ENCODE measurements at places on chromosomes 7 and 10. TPM values are rescaled to one million over a fixed set of nuclear protein-coding genes. Genes with fewer than 3 reads are reported as not detected.

SPDYE16 gene
- not detected for total RNA-seq

ZNF365 gene
- 6.0 TPM for total RNA-seq

FAM241B gene
- 0.39 TPM for total RNA-seq

DGKI gene
- total RNA-seq, result 12.7 TPM

SPDYE2B gene
- not detected for total RNA-seq

BAIAP2L1 gene
- total RNA-seq, result 4.2 TPM

LIPJ gene
- total RNA-seq, result not detected

PAPOLB gene
- total RNA-seq, result 0.07 TPM

CYP3A7 gene
- total RNA-seq, result not detected

NCF1 gene
- not detected for total RNA-seq

SLC18A3 gene
- total RNA-seq, result not detected

SLC16A12 gene
- total RNA-seq, result 0.33 TPM

NPSR1 gene
- not detected for total RNA-seq

TBX20 gene
- total RNA-seq, result 4.3 TPM

CFAP46 gene
- total RNA-seq, result 0.20 TPM

TMEM196 gene
- total RNA-seq, result not detected

TRIM56 gene
- 43.8 TPM for total RNA-seq

SEMA3D gene
- 11.8 TPM for total RNA-seq

VIPR2 gene
- 0.07 TPM for total RNA-seq

BTBD16 gene
- not detected for total RNA-seq

WNT16 gene
- total RNA-seq, result 0.33 TPM

MEST gene
- 262 TPM for total RNA-seq

PKD1L1 gene
- 0.07 TPM for total RNA-seq

TBC1D12 gene
- 15.5 TPM for total RNA-seq

AKR1D1 gene
- 0.07 TPM for total RNA-seq

SPDYE5 gene
- not detected for total RNA-seq

PLEKHS1 gene
- not detected for total RNA-seq

KNDC1 gene
- 0.86 TPM for total RNA-seq

FRMPD2 gene
- total RNA-seq, result 0.20 TPM

CHST12 gene
- total RNA-seq, result 13.1 TPM

GIMAP8 gene
- total RNA-seq, result 0.07 TPM

UCN3 gene
- not detected for total RNA-seq

NAT16 gene
- total RNA-seq, result not detected

FAM53B gene
- total RNA-seq, result 17.4 TPM

C10orf105 gene
- total RNA-seq, result under 0.01 TPM

PON1 gene
- total RNA-seq, result not detected

TFR2 gene
- total RNA-seq, result 1.9 TPM

ZNF655 gene
- 62.3 TPM for total RNA-seq

SLC26A3 gene
- total RNA-seq, result not detected

ATXN7L1 gene
- total RNA-seq, result 5.0 TPM

HOGA1 gene
- total RNA-seq, result 1.4 TPM

NPFFR1 gene
- not detected for total RNA-seq

DKK1 gene
- 134 TPM for total RNA-seq

ZNF239 gene
- 5.9 TPM for total RNA-seq

HOXA11 gene
- 0.13 TPM for total RNA-seq

SAMD9L gene
- total RNA-seq, result 14.1 TPM

IRF5 gene
- total RNA-seq, result 0.13 TPM

Data from smooth muscle cell of the pulmonary artery (primary cell).